BJ (cell line): ENCODE measurements at places on chromosomes 11 and 22.

- DNase-seq, result no peak
Measured at GRCh38 chr22:38869663-38870062, 2.4 kb downstream of the CBX6 start.

- DNase-seq, result no peak
Measured at GRCh38 chr11:121929581-121929980, 186.4 kb downstream of the BLID start.

GRCh38 chr11:34238533-34238932 is 119.3 kb downstream of the ABTB2 start:
- DNase-seq, result no peak

- DNase-seq, result no peak
Measured at GRCh38 chr22:40176921-40177737, 596 bp upstream of the TNRC6B start.

GRCh38 chr22:26548984-26549383 is 36.7 kb upstream of the TFIP11 start:
- DNase-seq, result no peak
